Breast epithelium (tissue), 4 donors: ENCODE measurements at places on chromosomes 5 and 9. TPM values are rescaled to one million over a fixed set of nuclear protein-coding genes. Genes with fewer than 3 reads are reported as not detected.

PAXX gene
- total RNA-seq = 24.6 TPM

IL9 gene
- total RNA-seq = not detected

SOHLH1 gene
- total RNA-seq = not detected

MEIKIN gene
- total RNA-seq = not detected

SLC4A9 gene
- total RNA-seq = not detected

LHX2 gene
- not detected for total RNA-seq

OTULINL gene
- total RNA-seq = 6.2 TPM

AJM1 gene
- total RNA-seq = 1.0 TPM

PCDHA11 gene
- total RNA-seq = 4.3 TPM

SLC25A48 gene
- total RNA-seq = 1.8 TPM

TMEM245 gene
- 74.9 TPM for total RNA-seq

GABRA1 gene
- not detected for total RNA-seq

SPZ1 gene
- total RNA-seq = not detected

WHRN gene
- 15.1 TPM for total RNA-seq

IL13 gene
- not detected for total RNA-seq

PCBD2 gene
- total RNA-seq = 6.9 TPM

S1PR3 gene
- 18.7 TPM for total RNA-seq

FRRS1L gene
- total RNA-seq = 2.0 TPM

CD74 gene
- total RNA-seq = 382 TPM

CCDC192 gene
- not detected for total RNA-seq

FOXD4 gene
- total RNA-seq = 0.44 TPM

MYMK gene
- not detected for total RNA-seq

GFRA3 gene
- total RNA-seq = not detected

SPINK4 gene
- not detected for total RNA-seq

TUSC1 gene
- total RNA-seq = 22.6 TPM

IRX2 gene
- total RNA-seq = 19.2 TPM

OMD gene
- 12.8 TPM for total RNA-seq

PCDHA5 gene
- total RNA-seq = 0.16 TPM

HARS1 gene
- 53.1 TPM for total RNA-seq

PCDHGB1 gene
- 2.7 TPM for total RNA-seq

ANAPC2 gene
- total RNA-seq = 35.7 TPM

FUT7 gene
- total RNA-seq = not detected

FCN2 gene
- 2.0 TPM for total RNA-seq

BHMT gene
- total RNA-seq = 0.98 TPM

ACTBL2 gene
- not detected for total RNA-seq

CCDC152 gene
- total RNA-seq = 0.96 TPM

EIF4E1B gene
- total RNA-seq = not detected

CBY3 gene
- total RNA-seq = not detected

RNF183 gene
- not detected for total RNA-seq

NIPSNAP3A gene
- total RNA-seq = 28.2 TPM

ADAMTSL2 gene
- total RNA-seq = 0.44 TPM

ECSCR gene
- 39.3 TPM for total RNA-seq

TAF1L gene
- total RNA-seq = not detected

FAM78A gene
- total RNA-seq = 3.7 TPM

ISL1 gene
- total RNA-seq = not detected

CDO1 gene
- 54.7 TPM for total RNA-seq

MFAP3 gene
- 47.9 TPM for total RNA-seq
